ENCODE measurements at places on chromosomes 2 and 18.

GRCh38 chr2:139469985-139470384 is 689.8 kb upstream of the NXPH2 start:
- DNase-seq: no peak

GRCh38 chr2:202034249-202035088 is 814 bp downstream of the FZD7 start:
- DNase-seq: no peak

- no peak for DNase-seq
These were observed 43.1 kb downstream of the PELI1 start for GRCh38 chr2:64101141-64101591.

DNA sequence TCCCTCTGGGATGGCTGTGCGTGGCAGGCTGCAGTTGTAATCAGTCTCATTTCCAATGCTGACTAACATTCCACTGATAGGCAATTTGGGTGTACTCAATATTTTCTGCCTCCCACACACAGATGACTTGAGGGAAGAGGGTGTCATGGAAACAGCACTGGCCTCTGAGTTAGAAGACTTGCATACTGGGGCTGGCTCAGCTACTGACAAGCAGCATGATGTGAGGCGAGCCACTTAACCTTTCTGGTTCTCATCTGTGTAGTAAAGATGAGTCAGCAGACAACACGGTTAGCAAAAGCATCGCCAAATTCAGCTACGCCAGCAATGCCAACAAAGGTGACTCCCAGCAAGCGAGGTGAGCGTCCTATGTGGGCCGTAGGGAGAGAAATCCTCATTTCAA is 73.5 kb downstream of the COLEC12 start:
- DNase-seq: no peak

GRCh38 chr2:25794544-25795276 is 83.6 kb downstream of the ASXL2 start:
- no peak for DNase-seq

DNA sequence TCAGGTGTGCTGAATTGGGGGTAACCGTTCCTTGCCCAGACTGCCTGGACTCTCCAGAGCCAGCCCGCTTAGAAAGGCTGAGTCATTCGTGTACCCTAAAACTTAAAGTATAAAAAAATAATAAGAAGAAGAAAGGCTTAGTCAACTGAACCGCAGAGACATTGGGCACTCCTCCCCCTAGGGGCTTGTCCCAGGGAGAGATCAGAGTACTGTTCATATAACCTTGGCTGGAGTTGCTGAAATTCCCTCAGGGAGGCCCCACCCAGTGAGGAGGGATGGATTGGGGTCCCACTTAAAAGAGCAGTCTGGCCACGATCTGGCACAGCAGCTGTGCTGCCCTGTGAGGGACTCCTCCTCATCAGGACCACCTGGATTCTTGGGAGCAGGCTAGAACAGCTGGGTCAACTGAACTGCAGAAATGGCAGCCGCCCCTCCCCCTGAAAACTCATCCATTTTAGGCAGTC is 37.2 kb downstream of the ANKRD12 start:
- DNase-seq: no peak

- DNase-seq: no peak
These were observed 19.7 kb downstream of the GNLY start for GRCh38 chr2:85713836-85714235.

GRCh38 chr2:118291251-118291880 is 203.1 kb downstream of the INSIG2 start:
- DNase-seq: peak; percentile 16

DNA sequence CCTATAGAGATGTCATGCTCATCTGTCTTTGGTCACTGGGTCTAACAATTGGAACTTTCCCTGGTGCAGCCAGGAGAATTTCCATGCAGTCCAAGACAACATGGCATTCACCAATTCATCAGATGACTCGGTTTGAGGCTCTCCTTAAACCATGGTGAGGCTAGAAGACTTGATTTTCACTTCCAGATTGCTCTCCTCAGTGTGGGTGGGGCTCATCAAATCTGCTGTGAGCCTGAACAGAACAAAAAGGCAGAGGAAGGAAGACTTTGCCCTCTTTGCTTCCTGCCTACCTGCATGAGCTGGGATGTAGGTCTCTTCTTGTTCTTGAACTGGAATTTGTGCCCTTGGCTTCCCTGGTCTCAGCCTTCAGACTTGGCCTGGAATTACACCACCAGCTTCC is 203.4 kb upstream of the TRIB2 start:
- DNase-seq: no peak

- no peak for DNase-seq
These were observed 163.1 kb upstream of the WDSUB1 start for GRCh38 chr2:159449504-159450124.

- DNase-seq: no peak
These were observed 153.5 kb upstream of the CAVIN2 start for GRCh38 chr2:192000196-192000980.

DNA sequence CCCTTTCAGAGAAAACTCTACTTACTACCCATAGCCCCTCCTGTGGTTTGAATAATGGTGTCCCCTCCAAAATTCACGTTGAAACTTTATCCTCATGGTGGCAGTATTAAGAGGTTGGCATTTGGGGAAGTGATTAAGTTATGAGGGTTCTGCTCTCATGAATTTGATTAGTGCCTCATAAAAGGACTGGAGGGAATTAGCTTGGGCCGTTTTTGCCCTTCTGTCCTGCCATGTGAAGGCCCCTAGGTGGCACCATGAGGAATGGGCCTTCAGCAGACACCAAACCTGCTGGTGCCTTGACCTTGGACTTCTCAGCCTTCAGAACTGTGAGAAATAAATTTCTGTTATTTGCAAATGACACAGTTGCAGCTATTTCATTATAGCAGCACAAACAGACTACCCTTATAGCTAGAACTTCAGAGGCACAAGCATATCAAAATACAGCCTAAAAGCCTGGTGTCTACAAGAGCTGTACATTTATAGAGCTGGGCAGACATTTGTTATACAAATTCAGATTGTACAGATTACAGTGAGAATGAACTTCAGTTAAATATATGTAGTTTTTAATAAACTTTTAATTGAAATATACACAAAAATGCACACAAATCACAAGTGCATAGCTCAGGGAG is 2.6 kb upstream of the PTPN2 start:
- no peak for DNase-seq

DNA sequence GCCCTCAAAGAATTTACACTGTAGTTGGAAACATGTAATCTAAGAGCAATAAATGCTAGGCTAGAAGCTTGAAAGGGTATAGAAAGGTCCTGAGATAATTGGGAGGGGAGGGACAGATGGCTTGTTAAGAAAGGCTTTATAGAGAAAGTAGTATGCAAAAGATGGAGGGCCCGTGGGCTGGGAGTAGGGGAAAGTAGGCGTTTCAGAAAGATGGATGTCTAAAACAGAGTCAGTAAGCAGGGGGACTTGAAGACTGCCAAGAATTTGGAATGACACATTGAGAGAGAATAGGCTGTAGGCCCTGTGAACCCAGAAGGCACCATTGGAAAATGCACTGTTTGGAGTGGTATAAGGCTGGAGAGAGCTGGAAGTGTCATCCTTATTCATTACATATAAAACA is 822 bp downstream of the PSMG2 start:
- no peak for DNase-seq

DNA sequence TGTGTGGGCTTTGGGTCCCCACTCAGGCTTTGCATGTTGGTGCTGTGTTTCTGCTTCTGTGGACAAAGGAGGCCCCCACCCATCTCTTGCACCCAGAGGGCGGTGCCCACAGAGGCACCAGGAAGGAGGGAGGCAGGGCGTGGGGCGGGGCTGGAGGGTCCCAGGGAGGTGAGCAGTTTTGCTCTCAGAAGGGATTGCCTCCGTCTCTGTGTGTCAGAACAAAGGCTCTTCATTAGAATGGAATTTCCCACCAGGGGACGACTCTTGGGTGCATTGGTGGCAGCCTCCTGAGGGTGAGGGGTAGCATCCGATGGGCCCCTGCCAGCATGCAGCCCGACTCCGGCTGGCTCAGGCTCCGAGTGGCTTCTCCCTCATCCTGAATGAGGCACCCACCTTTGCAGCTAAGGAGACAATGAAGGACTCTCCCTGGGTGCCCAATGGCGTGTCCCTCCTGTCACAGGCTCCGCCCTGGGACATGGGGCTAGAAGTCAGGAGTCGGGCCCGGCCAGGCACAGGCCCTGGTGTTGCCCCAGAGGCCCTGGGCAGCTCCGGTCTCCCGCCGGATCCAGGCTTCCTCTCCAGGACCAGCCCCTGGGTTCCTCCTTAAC is 7.0 kb upstream of the ERFE start:
- DNase-seq: no peak

GRCh38 chr2:127149384-127149783 is 42.4 kb upstream of the BIN1 start:
- no peak for DNase-seq

- no peak for DNase-seq
These were observed at the start of gene GALNT1 for GRCh38 chr18:35581546-35581897. GALNT1 (plus strand) TSS chr18:35581740; CDS start chr18:35654663, 72,923 bp downstream.

DNA sequence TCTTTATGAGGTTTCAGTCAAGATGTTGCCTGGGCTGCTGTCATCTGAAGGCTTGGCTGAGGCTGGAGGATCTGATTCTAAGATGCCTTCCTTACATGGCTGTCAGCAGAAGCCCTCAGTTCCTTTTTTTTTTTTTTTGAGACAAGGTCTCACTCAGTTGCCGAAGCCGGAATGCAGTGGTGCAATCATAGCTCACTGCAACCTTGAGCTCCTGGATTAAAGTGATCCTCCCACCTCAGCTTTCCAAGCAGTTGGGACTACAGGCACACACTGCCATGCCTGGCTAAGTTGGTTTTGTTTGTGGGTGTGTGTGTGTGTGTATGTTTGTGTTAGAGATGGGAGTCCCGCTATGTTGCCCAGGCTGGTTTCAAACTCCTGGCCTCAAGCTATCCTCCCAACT is 13.1 kb upstream of the SLC35F5 start:
- no peak for DNase-seq

GRCh38 chr2:241981076-241981700 is 111.7 kb downstream of the RTP5 start:
- DNase-seq: peak; percentile 50

- DNase-seq: peak; percentile 57
These were observed 219.9 kb downstream of the SH3RF3 start for GRCh38 chr2:109348671-109349502.

GRCh38 chr2:121015971-121016485 is 269.0 kb downstream of the TFCP2L1 start:
- DNase-seq: no peak

DNA sequence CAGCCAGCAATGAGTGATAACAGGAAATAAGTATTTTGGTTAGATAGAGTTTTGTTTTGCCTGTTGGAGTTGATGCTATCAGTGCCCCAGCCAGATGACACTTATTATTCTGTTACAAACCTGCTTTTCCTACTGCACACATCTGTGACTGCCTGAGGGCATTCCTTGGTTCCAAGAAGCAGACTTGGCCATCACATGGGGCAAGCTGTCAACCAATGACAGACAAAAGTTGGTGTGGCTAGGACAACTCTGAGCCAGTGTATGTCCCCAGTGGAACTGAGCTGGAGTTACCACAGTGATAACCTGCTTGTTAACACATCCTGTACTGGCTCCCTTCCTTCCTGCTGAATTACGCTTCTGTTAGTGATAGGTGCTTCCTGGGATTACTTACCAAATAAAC is 54.5 kb downstream of the FAM171B start:
- no peak for DNase-seq

DNA sequence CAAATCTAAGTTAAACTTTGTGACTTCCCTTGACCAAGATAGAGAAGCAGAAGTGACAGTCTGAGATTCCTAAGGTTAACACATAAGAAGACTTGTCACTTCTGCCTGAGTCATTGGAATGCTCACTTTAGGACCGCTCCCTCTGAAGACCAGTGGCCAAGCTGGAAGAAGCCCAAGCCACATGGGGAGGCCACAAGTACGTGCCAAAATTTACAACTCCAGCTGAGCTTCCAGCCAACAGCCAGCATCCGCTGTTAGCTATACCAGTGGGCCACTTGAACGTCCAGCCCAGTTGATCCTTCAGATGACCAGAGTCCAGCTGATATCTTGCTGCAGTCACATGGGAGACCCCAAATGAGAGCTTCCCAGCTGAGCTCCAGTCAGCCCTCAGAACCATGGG is 18.1 kb upstream of the ANTXR1 start:
- DNase-seq: no peak

DNA sequence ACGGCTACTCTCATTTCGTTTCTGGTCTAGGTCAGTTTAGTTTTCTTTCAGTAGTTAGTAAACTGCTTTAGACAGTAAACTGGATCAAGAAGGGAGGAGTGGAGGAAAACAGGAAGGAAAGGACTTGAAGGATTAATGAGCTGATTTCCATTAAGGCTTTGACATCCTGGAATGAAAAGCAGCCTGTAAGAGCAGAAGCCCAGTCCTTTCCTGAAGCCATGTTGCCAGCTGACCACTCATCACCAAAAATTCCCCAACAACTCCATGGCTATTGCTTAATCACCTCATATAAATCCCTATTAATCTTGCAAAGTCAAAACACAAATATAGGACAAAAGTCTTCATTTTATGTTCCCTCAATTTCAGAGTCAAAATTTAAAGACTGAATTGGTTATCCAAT is 113.7 kb upstream of the ZFP36L2 start:
- no peak for DNase-seq

DNA sequence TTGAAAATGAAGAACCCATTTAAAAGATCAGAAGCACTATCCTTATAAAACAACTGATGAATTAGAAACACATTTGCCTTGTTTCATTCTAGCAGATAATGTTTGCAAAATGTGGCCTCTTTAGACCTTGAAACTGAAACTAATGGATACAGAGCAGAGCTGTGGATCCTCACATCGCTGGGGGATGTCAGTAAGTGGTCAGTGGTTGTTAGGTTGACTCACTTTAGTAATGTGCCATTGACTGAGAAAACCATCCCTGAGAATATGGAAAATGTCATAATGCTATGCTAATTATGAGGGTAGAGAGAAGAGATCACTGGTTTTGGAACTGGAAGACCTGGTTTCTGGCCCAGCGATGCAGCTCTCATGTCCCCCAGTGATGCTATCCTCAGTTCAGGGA is 176.7 kb downstream of the MYO1B start:
- DNase-seq: no peak

GRCh38 chr2:130776550-130776949 is 21.2 kb downstream of the AMER3 start:
- DNase-seq: no peak

DNA sequence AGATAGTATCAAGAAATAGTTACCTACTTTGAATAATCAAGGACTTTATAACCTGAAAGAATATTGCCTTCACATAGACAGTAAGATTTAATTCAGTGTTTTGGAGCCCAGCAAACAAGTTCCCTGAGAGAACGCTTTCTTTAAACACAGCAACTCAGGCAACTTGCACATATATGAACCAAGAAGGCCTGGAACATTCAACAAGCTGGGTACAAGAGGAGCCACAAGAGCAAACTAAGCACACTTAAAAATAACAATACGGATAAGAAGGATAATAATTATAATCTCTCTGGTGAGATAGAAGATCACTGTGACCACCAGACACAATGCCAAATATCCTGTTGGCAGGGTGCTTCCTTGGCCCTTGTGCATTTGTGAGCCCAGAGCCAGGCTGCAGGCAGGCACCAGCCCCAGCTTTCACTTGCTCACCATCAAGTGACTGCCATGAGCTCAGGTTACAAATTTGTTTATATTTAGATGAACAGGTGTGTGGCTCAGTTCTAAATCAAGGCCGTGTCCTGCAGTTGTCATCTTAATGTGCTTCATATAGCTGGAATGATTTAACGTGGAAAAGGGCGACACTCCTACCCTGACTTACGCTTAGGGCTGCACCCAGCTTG is 446.6 kb downstream of the IRS1 start:
- DNase-seq: no peak
